Cortex of kidney (tissue), 1 donor: ENCODE measurements at places on chromosomes 2 and 18.

GRCh38 chr2:216283038-216283900 lies 89.0 kb downstream of the MARCHF4 start:
- no peak for DNase-seq

GRCh38 chr2:2899826-2900225 lies 477.8 kb downstream of the EIPR1 start:
- DNase-seq: no peak

- no peak for DNase-seq
Observed at GRCh38 chr18:13258921-13259320, 40.4 kb downstream of the LDLRAD4 start.

GRCh38 chr2:147696426-147696825 lies 148.4 kb upstream of the ACVR2A start:
- DNase-seq: no peak

GRCh38 chr18:59705145-59705544 lies 7.9 kb upstream of the CCBE1 start:
- DNase-seq: no peak

DNA sequence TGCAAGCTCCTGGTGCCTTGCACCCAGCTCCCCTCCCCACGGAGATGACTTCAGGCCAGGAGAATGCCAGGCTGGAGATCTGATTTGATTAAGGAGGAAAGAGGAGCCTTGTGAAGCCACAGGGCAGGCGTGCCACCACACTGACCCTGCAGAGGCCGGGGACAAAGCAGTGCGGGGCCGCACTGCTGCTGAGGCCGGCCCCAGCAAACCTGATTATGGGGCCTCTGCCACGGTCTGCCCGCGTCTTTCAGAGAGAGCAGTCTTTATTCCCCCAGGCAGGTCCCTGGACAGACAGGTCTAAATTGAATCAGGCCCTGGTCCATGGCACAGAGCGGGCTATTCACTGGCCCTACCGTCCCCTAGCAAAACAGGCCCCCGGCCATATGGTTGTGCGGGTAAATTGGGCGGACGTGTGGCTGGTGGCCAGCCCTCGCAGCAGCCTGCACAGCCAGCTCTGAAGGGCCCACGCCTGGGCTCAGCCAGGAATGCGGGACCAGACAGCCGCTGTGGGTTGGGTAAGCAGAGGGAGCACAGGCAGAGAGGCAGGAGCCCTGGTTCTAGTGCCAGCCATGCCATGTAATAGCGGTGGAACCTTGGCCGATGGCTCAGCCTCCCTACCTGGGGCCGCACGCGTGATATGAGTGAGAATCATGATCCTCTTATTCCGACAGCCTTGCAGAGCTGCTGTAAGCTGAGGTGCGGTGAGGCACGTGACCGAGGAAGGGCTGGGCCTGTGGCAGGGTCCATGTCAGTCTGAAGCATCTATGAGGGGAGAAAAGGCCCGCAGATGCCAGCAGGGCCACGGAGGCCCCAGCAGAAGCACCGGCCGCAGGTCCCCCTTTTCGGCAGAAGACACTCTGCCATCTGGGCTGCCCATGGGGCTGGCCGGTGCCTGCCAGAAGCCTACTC lies 97.3 kb upstream of the MYCN start:
- DNase-seq: no peak

DNA sequence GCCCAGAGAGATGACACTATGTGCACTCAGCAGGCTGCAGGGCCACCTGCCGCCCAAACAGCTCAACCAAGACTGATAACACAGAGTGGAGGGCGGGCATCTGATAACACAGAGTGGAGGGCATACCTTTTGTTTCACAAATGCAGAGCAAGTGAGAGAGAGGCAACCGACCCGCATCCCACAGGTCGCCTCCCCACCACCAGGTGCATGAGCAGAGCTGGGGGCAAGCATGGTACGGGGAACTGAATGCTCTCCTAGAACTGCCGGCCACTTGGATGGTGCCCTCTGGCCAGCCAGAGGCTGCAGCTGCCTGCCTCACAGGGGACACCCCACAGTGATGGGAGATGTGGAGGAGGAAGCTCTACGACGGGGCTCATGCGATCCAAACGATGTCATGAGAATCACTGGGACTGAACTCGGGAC lies 49.5 kb downstream of the ANO7 start:
- DNase-seq: no peak

DNA sequence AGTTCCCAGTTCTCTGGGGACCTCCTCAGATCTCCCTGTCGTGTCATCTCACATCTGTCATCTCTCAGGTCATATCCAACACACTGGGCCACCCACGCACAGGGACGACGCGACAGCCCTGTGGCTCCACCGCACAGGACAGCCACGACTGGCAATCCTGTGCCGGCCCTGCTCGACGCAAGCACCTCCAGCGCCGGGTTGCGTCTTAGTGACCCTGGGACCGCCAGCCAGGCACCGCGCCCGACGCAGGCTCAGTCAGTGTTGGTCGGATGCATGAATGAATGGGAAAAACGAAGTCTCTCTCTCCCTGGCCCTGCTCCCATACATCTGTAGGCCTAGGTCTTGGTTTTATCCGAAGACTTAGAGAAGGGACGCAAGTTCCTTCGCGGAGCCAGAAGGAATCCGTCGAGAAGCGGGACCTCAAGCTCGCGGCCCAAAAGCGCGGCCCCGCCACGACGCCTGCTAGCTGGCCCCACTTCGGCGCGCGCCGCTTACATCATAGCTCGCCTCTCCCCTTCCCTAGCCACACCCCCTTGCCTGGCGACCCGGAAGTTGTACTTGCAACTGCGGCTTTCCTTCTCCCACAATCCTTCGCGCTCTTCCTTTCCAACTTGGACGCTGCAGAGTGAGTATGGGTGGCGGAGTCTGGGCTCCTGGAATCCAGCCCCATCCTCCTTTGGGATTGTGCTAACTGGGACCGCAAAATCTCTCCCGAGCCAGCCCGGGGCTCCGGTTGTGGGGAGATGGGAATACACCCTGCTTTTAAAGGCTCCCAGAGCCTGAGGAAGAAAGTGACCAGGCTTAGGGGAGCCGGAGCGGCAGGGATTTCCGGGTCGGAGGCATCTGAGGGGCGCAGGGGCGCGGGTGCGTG lies at the start of gene RPL31:
TSS of gene RPL31 (plus strand) at position 599 of the 871 bp plus-strand sequence. CDS start 413 bp downstream, outside the sequence.
- DNase-seq: peak; percentile 43

DNA sequence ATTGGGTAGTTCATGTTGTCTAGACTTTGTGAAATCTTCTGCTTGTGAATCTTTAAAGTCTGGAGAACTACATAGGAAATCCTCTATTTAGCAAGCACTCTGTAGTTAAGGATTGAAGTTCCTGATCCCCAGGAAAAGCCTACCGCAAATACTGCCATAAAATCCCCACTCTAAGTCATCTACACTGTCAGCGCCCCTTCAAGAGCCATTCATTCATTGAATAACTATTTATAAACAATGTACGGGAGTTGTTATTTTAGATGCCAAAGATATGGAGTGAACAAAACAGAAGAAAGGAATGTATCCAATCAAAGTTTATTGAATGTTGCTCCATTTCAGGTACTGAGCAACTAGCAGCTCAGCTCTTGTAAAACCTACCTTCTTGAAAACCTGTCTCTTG lies 36.5 kb upstream of the SLC39A10 start:
- no peak for DNase-seq

DNA sequence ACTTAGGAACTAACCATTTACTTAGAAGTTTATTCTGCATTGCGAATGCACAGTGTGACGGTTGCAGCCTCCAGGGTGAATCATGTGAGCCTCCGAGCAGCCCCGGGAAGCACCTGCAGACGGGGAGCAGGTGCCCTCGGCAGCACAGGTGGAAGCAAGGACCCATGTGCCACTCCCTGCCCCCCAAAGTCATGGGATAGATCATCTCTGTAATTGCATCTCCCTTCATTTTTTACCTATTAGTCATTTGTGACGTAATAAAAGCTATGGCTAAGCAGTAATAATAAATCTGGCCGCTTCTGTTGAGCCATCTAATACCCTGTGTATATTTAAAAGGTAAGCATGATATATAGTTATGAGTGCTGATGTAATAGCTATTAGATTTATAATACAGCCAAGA lies 97.2 kb downstream of the PTGR3 start:
- no peak for DNase-seq

GRCh38 chr2:49003201-49003600 lies 151.1 kb downstream of the FSHR start:
- no peak for DNase-seq

GRCh38 chr2:124875627-124876244 lies 850.6 kb downstream of the CNTNAP5 start:
- no peak for DNase-seq

DNA sequence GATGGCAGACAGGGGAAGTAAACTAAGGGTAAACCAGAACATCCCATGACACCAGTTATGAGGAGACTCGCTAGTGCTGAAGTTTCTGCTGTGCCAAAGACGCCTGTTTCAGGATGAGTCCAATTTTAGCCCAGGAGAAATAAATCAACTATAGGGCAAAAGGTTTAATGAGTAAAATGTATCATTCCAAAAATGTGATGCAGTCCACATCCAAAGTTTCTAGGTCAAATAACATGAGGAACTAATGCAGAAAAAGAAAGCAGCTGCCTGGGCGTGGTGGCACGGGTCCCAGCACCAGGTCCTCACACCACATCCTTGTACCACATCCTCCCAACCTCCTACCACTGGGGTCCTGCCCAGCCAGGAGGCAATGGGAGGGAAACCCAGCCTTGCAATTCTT lies 126.9 kb upstream of the CTAGE1 start:
- DNase-seq: no peak

DNA sequence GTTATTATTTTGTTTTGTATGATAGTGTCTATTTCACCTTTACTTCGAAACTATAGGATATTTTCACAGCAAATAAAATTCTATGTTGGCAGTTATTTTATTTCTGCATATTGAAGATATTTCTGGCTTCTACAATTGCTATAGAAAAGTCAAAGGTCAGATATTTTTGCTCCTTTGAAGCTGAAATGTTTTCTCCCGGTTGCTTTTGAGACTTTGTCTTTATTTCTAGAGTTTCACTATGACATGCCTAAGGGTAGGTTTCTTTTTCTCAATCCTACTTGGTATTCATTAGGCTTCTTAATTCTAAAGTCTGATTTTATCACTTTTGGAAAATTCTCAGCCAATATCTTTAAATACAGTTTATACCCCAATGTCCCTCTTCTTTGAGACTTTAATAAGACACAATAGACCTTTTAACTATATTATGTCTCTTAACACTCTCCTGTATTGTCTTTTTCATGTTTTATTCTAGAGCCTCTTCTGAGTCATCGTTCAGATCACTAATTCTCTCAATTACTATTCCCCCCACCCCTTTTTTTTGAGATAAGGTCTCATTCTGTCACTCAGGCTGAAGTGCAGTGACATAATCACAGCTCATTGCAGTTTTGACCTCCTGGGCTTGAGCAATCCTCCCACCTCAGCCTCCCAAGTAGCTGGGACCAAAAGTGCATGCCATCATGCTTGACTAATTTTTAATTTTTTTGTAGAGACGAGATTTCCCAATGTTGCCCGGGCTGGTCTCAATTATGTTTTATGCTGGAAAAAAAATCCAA lies 50.5 kb downstream of the USP37 start:
- no peak for DNase-seq

DNA sequence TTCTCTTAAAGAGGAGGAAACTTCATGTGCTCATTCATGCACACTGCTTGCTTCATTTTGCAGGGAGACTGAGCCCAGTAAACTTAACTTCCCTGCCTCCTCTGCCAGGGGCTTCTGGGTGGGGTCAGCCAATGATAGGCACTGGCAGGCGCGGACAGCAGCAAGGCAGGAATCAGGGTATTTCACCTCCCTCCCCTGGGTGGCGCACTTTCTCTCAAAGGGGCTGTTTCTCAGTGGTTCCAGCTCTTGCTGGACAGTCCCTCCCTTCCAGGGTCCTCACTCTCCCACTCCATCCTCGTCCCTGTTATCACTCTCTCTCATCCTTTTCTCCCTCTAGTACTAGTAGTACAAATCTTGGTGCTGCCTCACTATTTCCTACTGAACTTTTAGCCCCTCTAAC lies 320.5 kb upstream of the ZNF521 start:
- DNase-seq: no peak

DNA sequence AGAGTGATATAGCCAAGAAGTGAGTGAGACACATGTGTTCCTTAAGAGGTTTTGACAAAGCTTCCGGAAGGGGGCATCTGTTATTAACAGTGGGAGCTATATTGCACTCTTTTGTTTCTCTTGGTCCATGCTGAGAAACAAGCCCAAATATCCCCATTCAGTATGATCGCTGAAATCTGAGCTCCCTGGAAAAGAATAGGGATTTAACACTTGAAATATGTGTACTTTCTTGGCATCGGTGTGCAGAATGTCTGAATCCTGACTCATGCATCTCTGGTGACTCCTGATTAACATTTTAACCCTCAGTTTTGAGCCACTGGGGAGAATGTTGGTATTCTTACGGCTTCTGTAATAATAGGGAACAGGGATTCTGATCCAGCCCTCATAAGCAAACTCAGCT lies 448.1 kb downstream of the TSN start:
- DNase-seq: no peak

DNA sequence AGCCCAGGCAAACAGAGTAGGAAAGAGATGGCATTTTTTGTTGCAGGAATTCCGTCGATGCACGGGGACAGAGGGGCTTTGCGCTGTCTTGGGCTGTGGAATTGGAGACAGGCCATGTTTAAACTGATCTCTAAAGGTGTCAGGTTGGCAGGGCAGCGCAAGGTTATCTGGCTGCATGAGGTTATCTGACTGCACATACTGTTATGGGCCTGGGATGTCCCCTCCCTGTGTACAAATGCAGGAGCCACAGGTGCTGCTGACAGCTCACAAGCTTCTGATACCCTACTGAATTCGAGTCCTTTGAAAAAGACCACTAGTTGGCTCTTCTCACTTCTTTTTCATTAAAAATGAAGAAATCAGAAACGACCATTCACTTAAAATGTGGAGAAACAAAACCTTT lies 255.4 kb downstream of the PLCL1 start:
- DNase-seq: no peak

- DNase-seq: no peak
Observed at GRCh38 chr18:79373736-79374135, 22.0 kb upstream of the NFATC1 start.

DNA sequence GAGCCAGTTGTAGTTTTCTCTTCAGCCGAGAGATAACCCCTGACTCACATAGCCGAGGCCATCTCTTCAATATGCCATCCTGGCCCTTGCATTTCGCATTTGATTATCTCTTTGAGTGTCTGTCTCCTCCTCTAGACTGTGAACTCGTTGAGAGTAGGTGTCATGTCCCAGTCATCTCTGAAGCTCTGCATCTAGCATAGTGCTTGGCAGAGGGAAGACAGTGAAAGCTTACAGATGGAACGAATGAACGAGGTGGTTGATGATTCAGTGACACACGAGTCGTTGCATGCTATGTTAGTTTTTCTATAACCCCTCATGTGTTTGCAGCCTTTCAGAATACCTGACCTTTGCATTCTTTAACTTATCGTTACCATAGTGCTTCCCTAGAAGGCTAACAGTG lies 59.9 kb upstream of the CYRIA start:
- no peak for DNase-seq
